ENCODE measurements at places on chromosomes 16 and 17. TPM values are rescaled to one million over a fixed set of nuclear protein-coding genes. Genes with fewer than 3 reads are reported as not detected.

SOST gene
- not detected for total RNA-seq

MARVELD3 gene
- 6.0 TPM for total RNA-seq

ZACN gene
- not detected for total RNA-seq

CLEC19A gene
- not detected for total RNA-seq

SCGB1C2 gene
- total RNA-seq = not detected

ZNF830 gene
- 4.4 TPM for total RNA-seq

PIPOX gene
- 324 TPM for total RNA-seq

CLEC3A gene
- not detected for total RNA-seq

VAT1L gene
- total RNA-seq = 0.23 TPM

DNA sequence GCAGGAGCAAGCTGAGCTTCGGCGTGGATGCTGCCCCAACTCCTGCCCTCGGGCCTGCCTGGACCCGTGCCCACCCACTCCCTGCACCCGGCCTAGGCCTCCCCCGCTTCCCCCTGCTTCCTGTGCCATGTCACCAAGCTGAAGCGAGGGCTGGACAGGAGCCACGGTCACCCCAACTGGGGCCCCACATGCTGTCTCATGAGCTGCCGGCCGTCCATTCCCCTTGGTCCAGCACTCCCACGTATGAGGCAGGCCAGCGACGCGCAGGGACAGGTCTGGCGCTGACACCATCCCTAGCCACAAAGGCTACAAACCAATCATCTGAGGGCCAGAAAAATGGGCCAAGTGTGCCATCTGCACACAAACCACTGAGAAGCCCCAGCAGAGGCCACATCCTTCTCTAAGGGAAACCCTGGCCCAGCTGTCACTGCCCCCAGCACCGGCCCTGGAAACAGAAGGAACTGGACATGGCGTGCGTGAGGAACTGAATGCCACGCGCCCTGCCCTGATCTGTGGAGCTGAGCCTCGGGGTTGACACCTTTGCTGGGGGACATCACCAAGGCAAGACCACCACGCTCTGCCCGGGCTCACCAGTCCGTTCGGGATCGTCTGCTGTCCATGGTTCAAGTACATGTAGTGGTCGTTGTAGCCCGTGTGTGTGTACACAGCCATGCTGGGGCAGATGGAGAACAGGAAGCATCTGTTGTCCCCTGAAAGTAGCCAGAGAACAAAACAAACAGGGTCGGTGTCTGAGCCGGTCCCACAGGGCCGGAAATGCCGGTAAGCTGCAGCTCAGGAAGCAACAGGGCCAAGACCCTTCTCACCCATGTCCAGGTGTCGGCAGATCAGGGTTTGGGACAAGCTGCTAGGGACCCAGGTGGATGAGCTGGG is 22.2 kb downstream of the MEAK7 start:
- peak; percentile 42 for DNase-seq

GRCh38 chr17:16214190-16215001 is 938 bp downstream of the NCOR1 start:
- no peak for DNase-seq

GRCh38 chr17:28033972-28034714 is 8.3 kb upstream of the NLK start:
- no peak for DNase-seq

DNA sequence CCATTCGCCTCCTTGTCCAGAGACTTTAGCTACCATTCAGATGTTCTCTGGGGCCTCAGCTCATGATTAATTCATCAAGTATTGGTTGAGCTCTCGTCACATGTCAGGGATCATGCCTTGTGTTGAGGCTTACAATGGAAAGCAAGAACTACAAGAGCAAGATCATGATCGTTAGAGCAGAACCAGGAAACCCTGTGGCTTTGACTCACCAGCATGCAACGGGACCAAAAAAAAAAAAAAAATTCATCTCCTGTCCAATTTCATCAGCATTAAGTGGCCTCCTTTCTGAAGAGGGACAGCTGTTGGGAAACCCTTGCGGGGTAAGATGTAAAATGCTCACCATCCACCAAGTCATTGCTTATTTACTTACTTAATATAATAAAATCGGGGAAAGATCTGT is 12.1 kb upstream of the USP10 start:
- DNase-seq = no peak

GRCh38 chr17:77395501-77396048 is 254.8 kb downstream of the SEC14L1 start:
- DNase-seq = no peak

DNA sequence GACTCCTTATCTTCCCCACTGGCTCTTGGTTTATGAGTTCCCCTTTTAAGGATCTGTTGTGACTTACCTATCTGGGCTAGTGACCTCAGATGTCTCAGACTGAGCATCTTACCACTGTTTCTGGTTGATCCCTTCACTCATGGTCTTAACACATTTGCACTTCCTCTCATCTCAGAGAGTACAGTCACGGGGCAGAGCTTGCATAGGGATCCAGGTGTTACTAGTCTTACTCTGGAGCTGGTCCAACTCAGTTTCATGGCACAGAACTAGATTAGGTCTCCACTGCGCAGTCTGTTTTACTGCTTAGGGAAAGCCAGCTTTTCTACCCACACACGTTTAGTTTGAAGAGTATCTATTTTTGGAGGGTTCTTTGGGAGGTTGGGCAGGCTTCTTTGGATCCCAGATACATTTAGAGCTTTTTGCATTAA is 10.2 kb downstream of the GABARAPL2 start:
- no peak for DNase-seq

DNA sequence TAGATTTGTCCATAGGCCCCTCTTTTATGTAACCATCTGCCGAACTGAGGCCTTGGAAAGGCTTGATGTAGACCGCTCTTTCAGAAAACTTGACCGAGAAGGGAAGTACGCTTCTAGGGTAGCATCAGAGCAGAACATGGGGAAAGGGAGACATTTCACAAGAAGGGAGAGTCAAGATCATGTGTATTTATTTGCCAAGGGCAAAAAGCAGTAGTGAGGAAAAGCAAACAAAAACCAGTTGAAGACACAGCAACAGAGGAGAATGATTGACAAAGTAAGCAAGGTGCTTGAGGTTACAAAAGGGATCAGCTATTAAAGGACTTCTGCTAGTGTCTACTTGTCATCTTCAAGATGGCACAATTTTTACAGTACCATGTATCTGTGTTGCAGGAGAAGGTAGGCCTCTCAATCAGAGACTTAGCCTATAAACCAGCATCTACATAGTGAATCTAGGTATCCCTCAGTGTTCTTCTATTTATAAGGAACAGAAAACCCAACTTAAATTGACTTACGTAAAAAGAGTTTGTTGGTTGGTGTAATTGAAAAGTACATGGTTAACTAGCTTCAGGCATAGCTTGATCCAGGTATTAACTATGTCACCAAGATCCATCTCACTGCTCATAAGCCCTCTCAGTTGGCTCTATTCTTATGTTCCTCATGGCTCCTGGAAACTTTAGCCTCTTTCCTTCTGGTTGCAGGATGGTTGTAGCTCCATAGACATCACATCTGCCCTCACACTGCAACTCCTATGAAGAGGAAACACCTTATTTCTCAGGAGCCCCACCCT is 288.4 kb downstream of the IRX3 start:
- DNase-seq = no peak

DNA sequence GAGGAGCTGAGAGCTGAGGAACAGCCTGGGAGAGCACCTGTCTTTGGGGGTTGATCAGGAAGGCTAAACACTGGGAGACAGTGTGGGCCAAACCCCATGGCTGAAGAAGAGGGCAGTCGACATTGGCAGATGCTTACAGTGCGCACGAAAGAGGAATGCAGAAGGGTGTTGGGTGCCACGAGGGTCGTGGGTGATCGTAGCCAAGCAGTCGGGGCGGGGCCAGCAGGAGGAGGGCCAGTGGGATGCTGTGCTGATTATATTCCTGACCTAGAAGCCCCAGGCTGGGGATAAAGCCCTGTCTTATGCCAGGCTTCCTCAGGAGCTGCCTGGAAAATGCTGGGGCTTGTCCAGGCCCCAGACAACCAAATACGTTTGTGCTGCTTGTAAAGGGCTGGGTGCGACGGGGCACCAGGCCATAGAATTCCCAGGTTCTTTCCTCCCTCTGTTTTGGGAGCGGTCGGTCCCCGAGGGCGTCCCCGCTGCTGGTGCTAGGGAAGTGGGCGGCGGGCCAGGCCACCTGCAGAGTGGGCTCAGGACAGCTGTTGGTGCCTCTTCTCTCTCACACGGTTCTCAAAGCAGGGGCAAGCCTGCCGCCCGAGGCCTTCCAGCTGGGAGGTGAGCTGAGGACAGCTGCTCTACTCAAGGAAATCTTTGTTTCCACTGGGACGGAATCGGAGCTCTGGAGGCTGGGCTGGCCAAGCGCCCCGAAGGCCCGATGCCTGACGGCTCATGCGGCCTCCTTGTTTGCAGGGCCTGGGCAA is 10.0 kb downstream of the C1QTNF1 start:
- DNase-seq = no peak

DNA sequence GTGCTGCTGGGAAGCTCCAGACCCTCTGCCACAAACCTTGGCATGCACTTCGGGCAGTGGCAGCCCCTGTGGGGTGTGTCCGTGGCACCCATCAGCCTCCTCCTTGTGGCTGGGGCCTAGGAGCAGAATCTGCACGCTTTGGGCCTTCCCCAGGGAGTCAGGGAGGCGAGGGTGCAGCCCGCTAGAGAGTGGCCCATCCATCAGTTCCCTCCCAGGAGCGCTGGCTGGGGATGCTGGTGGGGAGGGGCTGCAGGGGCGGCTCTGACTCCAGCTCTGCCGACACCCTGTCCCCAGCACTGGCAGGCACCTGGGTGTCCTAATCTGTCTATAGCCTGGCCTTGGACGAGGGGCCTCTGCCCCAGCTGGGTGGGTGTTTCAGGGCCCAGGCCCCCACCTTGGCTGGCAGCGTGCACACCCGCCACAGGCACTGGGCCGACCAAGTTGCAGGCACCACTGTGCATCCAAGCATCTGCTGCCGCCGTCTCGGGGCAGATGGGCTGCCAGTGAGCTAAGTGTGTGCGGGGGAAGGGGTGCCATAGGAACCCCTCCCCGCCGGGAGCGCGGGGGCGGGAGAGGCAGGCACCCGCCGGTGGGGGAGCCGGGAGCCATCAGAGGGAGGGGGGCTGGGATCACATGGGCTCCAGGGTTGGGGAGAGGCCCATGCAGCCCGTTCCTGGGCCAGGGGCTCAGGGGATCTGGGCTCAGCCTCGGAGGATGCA is 30.2 kb downstream of the ENDOV start:
- DNase-seq = no peak

GRCh38 chr17:57284984-57285646 is 28.8 kb downstream of the MSI2 start:
- no peak for DNase-seq

All from left lobe of liver (tissue), 2 donors.